Neural crest cell (in vitro differentiated cells): ENCODE measurements at places on chromosomes 11 and 22. TPM values are rescaled to one million over a fixed set of nuclear protein-coding genes. Genes with fewer than 3 reads are reported as not detected.

- peak; percentile 83 for DNase-seq
Measured at GRCh38 chr11:58579192-58580129, 598 bp downstream of the ZFP91 start.

DNA sequence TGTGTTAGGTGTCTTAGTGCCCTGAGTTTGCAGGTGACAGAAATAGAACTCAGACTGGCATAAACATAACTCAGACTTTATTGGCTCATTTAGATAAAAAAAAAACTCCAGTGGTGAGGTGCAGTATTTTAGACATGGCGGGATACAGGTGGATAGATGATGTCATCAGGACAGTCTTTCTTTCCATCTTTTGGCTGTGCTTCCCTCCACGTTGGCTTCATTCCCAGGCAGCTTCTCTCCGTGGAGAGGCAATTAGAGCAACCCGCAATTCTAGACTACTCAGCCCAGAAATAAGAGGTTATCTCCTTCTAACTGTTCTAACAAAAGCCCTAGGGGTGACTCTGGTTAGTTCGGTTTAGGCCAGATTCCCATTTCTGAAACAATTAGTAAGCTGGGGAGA lies 40.5 kb downstream of the NCAM1 start:
- DNase-seq: no peak

- peak; percentile 45 for DNase-seq
Measured at GRCh38 chr11:116193321-116194131, 579.3 kb downstream of the BUD13 start.

GRCh38 chr11:21622566-21622965 lies 570.3 kb upstream of the ANO5 start:
- DNase-seq: no peak

- no peak for DNase-seq
Measured at GRCh38 chr11:68463714-68464113, 3.2 kb downstream of the PPP6R3 start.

- no peak for DNase-seq
Measured at GRCh38 chr22:32591620-32592019, 117.0 kb downstream of the FBXO7 start.

DNA sequence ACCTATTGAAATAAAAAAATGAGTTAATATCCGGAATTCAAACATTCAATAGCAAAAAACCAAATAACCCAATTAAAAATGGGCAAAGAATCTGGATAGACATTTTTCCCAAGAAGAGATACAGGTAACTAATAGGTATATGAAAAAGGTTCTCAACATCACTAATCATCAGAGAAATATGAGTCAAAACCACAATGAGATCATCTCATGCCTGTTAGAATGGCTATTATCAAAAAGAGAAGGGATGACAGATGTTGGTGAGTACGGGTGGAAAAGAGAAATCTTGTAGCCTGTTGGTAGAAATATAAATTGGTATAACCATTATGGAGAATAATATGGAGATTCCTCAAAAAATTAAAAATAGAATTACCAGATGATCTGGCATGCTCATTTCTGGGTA lies 26.9 kb upstream of the OR6M1 start:
- no peak for DNase-seq

DNA sequence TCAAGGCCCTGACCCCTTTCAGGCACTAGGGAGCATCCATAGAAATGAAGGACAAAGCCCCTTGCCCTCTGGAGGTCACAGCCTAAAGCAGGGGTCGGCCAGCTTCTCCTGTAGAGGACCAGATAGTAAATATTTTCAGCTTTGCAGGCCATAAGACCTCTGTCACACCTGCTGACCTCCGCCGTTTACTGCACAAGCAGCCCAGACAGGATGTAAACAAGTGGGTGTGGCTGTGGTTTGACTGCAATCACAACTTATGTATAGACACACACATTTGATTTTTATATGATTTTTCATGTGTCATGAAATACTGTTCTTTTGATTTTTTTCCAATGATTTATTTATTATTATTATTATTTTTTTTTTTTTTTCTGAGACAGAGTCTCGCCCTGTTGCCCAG lies 34.3 kb downstream of the KIAA1671 start:
- DNase-seq: no peak

GRCh38 chr11:74532501-74533246 lies 39.1 kb upstream of the LIPT2 start:
- no peak for DNase-seq

GRCh38 chr11:94740083-94741021 lies 27.8 kb upstream of the AMOTL1 start:
- DNase-seq: peak; percentile 54

DNA sequence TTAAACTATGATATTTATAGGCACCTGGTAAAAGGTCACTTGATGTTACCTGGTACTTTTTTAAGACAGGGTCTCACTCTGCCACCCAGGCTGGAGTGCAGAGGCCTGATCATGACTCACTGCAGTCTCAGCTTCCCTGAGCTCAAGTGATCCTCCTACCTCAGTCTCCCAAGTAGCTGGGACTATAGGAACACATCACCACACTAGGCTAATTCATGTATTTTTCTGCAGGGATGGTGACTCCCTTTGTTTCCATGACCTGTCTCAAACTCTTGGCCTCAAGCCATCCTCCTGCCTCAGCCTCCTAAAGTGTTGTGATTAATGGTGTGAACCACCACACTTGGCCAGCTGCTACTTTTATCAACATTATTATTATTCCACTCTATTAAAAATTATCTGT lies 47.6 kb downstream of the OR4C45 start:
- no peak for DNase-seq

GRCh38 chr22:40597526-40598430 lies 38.7 kb downstream of the MRTFA start:
- DNase-seq: no peak

DNA sequence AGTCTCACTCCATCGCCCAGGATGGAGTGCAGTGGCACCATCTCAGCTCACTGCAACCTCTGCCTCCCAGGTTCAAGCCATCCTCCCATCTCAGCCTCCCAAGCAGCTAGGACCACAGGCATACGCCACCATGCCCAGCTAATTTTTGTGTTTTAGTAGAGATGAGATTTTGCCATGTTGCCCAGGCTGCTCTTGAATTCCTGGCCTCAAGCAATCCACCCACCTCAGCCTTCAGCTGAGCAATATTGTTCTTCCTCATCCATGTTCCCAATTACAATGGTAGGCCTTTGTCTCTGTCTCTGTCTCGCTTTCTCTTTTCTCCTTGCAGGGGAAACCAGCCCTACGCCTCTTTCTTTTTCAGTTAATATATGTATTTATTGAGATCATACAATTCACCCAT lies 10.3 kb downstream of the HSPA8 start:
- no peak for DNase-seq

GRCh38 chr11:122843281-122844141 lies 5.2 kb downstream of the CRTAM start:
- no peak for DNase-seq

DNA sequence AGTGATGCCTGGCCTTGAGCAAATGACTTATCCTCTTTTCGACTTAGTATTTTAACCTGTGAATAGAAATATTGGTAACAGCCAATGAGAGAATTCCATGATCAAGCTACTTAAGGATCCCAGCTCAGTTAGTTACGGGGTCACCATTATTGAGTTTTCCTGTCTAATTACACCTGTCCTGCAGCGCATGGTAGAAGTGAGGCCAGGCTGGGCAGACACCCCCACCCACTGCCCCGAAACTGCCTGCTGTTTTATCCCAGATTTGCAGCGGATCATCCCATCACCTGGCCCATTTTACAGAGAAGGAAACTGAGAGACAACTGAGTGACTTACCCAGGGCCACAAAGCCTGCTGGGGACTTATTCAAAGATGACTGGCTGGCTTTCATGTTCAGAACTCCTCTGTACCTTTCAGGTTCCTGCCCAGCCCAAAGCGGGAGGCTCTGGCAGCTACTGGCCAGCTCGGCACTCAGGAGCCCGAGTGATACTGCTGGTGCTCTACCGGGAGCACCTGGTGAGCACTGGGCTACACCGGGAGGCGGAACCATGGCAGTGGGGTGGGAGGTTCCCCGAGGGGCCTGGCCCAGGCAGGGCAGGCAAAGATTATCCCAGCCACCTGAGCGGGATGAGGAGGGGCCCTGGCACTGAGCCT lies 1.4 kb downstream of the MUS81 start:
- DNase-seq: no peak

DNA sequence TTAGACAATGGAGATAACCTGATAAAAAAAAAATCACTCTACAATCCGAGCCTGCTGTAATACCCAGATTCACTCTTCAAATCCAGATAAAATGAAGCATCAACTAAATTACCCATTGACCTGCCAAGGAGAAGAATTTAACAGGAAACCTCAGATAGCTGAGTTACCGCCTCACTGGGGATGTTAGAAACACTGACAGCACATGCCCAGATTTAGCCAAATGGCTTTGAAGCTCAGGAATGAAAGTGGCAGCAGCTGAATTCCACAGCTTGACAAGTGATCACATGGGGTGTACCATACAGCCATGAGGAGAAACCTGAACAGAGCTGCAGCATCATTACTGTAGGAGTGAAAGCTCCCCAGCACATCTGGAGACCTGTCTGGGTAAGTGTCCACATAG lies 807.6 kb downstream of the DLG2 start:
- DNase-seq: no peak

- peak; percentile 99 for DNase-seq
Measured at GRCh38 chr22:37643225-37643847, 3.9 kb downstream of the SH3BP1 start.

GRCh38 chr11:119756169-119756865 lies 27.3 kb upstream of the NECTIN1 start:
- no peak for DNase-seq

- DNase-seq: no peak
Measured at GRCh38 chr11:17008099-17008498, 6.1 kb downstream of the PLEKHA7 start.

DNA sequence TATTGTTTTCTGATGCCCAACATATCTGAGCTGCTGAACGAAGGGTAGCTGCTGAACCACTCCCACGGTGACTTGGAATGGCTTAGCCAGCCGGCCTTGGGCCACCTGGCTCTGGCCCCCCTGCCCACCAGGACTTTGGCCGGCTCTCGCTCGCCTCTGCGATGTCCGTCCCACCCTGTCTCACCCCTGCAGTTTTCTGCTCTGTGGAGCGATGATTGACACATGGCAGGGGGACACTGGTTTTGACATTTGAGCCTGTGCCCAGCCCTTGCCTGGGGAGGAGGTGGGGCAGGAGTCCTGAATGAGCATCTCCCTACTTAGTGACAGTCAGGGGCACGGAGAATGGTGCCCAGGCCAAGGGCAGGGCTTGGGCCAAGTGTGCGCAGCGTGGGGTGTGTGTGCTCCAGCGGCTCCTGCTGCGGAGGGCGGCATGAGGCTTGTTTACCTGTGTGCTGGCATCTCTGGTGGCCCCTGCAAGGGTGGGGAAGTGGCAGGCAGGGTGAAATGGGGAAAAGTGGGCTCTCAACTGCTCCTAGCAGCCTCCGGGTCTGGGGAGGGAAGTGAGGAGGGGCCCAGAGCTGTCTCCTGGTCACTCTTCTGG lies 15.7 kb upstream of the CDKN1C start:
- DNase-seq: no peak

- peak; percentile 58 for DNase-seq
Measured at GRCh38 chr11:64060861-64061444, 25.2 kb downstream of the FLRT1 start.

MAP6 gene
- 52.7 and 57.7 TPM in 2 replicates for total RNA-seq

SCGB1A1 gene
- total RNA-seq: not detected in 2 replicates

MYOD1 gene
- not detected in 2 replicates for total RNA-seq

MB gene
- not detected in 2 replicates for total RNA-seq

TMPRSS13 gene
- 0.34 TPM in 1 of 2 replicates, not detected in the other for total RNA-seq

MYBPC3 gene
- total RNA-seq: not detected in 2 replicates
